ENCODE measurements at places on chromosomes 11 and 22. TPM values are rescaled to one million over a fixed set of nuclear protein-coding genes. Genes with fewer than 3 reads are reported as not detected.

PIK3IP1 gene
- total RNA-seq: 6.2 TPM

CYTH4 gene
- total RNA-seq: 0.38 TPM

IL17REL gene
- total RNA-seq: not detected

GAL gene
- total RNA-seq: 1.2 TPM
